ENCODE measurements at places on chromosomes 7 and 10.

GRCh38 chr10:86512137-86512536 is 9.5 kb downstream of the WAPL start:
- DNase-seq: no peak

DNA sequence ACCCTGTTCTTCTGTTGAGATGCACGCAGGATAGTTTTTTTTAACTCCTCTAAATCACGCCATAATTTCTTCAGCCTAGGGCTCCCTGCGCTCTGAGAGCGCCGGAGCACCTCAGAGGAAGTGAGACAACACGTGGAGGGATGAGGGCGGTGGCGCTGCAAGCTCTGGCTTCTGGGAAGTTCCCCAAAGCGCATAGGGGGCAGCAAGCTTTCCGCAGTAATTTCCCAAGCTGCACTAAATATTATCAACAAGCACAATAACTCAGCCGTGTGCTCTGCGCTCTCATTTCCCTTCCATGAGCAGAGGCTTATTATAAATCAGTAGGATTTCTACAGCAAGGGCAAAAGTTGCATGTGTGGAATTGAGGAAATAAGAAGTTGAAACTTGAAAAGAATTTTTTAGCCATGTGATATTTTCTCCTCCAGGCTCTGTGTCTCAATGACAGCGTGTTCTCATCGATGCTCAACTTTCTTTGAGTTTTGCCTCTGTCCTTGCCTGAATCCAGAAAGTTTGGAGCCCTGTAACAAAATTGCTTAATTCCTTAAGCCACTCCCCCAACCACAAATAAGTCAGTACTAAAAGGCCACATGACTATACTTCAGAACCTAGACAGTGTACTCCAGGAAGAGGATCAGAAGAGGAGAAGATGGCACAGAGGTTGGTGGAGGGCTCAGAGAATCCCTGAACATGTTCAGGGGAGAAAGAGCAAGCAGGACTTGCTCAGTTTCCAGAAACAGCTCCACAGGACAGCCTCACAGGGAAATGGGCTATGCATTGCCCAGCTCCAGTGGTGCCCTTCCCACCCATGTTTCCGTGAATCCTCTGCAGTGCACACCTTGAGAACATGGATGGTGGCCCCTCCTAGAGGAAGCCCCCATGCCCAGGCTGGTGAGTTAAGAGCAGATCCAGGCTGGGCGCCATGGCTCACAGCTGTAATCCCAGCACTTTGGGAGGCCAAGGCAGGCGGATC is 221.5 kb upstream of the GHITM start:
- no peak for DNase-seq

DNA sequence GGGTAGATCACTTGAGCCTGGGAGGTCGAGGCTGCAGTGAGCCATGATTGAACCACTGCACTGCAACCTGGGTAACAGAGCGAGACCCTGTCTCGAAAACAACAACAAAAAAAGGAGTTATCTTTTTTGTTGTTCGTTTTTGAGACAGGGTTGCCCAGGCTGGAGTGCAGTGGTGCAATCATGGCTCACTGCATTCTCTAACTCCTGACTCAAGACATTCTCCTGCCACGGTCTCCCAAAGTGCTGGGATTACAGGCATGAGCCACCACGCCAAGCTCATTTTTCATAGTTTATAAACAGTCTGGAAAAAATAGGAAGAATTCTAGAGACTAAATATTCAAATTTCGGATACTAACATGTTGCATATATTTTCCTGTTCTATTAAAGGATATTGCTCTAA is 29.4 kb downstream of the SFXN4 start:
- DNase-seq: peak; percentile 9

GRCh38 chr7:159112136-159113011 is 32.3 kb downstream of the VIPR2 start:
- no peak for DNase-seq

- DNase-seq: no peak
Measured at GRCh38 chr10:67794909-67795460, 43.0 kb downstream of the DNAJC12 start.

DNA sequence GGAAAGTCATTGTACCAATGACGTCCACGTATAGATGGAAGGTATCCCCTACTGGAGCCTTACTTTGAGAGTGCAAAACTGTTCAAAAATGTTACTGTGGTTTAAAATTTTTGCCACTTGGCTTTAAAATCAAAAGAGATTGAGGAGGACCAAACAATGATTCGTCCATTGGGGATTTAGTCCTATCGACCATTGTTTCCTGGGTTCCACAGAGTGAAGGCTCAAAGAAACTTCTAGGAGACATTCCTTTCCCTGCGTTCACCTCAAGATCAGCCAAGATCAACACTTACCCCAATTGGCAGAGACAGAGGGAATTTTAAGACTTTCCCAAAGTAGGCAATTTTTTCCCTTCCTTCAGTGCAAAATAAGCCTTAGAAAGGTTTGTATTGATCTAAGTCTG is 152.3 kb downstream of the NEBL start:
- no peak for DNase-seq

GRCh38 chr7:39624935-39625694 is 1.7 kb downstream of the RALA start:
- peak; percentile 87 for DNase-seq

GRCh38 chr7:127417346-127417745 is 24.8 kb upstream of the ZNF800 start:
- no peak for DNase-seq

- no peak for DNase-seq
Measured at GRCh38 chr7:155383756-155384491, 74.0 kb upstream of the EN2 start.
